Stimulated activated naive CD8-positive, alpha-beta T cell treated with anti-CD3 and anti-CD28 coated beads, Interleukin-15, amount 100 ng/mL, for 72 hours (primary cell): ENCODE measurements at places on chromosomes 4 and X.
A peak's percentile ranks its signal among the peaks of the same experiment; 100 is the strongest.

DNA sequence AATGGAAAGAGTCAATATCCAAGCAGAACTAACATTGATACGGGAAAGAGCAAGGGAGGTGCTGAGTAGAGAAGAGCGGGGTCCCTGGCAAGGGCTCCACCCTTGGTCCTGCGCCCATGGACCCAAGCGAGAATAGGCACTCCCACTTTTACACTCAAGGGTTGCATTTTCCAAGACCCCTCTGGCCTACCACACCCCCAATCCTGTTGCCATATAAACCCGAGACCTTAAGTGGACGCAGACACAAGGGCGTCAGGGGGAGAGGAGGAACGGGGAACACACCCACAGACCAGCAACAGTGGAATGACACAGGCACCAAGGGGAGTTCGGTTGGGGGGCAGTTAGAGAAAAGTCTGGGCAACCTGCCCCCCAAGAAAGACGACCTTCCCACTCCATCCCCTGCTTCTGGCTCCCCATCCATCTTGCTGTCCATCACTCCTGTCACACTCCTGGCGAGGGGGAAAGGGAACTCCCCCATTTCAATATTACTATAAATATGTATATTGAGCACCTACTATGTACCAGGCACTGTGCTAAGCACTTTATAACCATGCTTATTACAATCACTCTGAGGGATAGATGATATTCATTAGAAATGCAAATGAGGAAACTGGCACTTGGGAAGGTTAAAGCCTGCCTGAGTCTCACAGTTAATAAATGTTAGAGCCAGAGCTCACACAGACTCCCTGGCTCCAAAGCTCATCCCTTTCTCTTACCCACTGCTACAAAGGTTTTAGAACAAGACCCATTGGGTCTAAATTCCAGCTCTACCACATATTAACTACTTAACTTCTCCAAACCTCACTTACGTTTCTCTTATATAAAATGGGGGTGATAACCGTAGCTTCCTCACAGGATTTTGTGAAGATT lies 51.7 kb downstream of the SCD5 start:
- no peak for DNase-seq

DNA sequence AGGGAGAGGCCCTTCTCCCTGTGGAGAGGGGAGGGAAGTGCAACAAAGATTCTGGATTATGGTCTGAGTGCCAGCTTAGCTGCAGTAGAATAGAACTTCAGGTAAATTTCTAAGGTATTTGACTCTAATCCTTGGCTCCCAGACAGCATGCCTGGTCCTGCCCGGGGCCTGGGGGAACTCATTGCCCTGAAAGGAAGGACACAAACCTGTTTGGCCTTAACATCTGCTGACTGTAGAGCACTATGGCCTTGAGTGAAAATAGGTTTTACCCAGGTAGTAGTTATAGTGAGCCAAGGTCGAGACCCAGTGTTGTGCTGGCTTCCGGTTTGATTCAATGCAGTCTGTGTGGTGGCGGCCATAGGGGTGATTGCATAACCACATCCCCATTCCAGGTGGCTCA lies 64.4 kb downstream of the RPS6KA6 start:
- no peak for DNase-seq

DNA sequence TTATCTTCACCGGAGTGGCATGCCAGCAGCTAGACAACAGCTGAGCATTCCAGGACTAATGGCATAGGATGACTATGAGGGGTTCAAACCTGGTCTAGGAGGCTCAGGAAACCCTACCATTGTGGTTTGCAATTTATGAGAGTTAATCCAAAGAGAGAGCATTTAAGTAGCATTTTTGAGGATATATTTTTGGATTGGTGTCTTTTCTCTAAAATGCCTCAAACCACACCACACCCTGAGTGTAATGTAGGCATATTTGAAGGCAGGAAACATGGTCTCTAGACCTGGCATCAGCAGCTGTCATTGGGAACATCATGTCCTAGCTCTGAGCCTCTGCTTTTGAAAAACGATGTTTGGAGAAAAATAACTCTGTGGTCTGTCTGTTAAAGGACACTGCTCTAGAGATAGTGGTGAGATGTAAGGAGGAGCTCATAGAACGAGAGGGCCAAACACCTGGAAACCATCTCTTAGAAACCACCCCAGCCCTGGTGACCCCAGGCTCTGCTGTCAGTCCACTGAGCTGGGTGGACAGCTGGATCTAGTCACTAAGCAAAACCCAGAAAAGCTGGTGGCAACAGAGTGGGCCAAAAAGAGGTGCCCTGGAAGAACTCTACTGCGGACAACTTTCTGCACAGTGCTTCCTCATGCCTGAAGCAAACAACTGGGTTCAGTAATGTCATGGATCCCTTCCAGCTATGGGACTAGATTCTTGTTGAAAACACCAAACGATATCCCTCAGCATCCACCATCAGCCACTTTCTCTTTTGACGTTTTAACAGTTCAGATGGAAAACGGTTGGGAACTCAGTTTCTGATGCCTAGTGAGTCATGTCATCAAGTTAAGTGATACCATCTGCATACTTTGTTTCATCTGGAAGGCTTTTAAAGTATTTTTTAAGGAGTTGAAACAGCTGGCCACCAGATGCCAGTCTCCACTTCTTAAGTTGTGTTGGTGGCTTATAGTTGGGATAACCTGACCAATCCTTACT lies 100.2 kb upstream of the C1QTNF7 start:
- DNase-seq = no peak

- DNase-seq = no peak
Measured at GRCh38 chr4:174708381-174708780, 120.7 kb downstream of the GLRA3 start.

DNA sequence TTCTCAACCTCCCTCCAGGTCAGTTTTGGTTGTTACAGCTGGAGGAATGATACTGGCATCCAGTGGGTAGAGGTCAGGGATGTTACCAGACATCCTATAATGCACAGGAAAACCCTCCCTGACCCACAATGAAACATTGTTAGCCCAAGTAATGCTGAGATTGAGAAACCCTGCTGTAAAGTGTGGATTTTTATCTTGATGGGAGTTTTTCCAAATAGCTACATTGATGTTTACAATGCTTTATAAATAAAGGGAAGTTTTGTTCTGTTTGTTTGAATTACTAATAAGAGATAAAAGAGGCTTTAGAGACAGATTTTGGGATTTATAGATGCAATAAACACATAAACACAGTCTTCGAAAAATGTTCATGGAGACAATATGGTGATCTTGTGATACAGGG lies 194.0 kb upstream of the NUDT6 start:
- DNase-seq = no peak

- no peak for DNase-seq
Measured at GRCh38 chrX:121641560-121641959, 594.1 kb downstream of the GLUD2 start.

DNA sequence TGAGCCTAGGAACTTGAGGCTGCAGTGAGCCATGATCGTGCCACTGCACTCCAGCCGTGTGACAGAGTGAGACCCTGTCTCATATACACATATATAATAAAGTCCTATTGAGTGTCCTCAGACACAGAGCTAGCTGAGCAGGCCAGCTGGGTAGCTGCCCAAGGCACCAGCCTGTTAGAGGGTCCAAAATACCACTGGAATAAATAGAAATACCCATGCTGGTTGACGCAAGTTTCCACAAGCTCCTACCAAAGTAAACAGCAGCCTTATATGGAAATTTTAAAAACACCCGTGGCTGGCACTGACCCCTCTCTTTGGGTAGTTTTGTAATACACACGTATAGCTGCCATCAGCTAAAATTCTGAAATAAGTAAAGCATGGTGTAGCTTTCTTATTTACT lies 348.6 kb downstream of the BCOR start:
- DNase-seq = no peak

GRCh38 chrX:123475068-123475724 lies 257.7 kb downstream of the THOC2 start:
- DNase-seq = no peak

DNA sequence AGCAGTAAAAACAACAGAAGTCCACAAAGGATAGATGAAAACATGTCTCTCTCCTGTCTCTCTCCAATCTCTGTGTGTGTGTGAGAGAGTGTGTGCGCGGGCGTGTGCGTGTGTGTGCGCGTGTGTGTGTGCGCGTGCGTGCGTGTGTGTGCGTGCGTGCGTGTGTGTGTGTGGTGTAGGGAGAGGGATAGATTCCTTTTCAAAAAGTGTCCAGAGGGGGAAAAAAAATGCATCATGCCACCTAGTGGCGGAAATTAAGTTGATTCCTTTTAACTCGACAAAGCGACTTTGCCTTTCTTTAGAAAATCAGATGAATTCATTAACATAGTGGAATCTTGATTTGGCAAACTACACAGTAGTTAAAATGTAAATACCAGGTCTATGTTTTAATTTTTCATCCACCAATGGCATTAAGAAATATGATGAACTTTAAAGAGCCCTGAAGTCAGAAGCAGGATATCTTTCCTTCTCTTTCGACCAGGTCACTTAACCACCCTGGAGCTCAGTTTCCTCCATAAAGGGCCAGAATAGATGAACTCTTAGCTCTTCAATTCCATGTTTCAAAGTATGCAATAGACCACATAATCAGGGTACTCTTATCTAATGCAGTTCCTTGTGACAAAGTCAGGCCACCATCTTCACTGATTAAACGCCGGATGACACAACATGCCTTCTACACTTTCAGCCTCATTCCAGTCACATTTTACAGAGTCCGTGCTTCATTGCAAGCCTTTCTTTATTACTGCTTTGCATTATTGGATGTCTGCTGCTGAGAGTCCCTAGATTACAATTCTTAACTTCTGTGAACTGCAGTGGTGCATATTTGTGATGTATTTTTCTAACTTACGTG lies 162.8 kb downstream of the FBXO8 start:
- peak; percentile 4 for DNase-seq

- DNase-seq = no peak
Measured at GRCh38 chr4:167779280-167779679, 313.1 kb upstream of the ANXA10 start.

- no peak for DNase-seq
Measured at GRCh38 chr4:99090481-99091215, 2.1 kb upstream of the ADH5 start.

DNA sequence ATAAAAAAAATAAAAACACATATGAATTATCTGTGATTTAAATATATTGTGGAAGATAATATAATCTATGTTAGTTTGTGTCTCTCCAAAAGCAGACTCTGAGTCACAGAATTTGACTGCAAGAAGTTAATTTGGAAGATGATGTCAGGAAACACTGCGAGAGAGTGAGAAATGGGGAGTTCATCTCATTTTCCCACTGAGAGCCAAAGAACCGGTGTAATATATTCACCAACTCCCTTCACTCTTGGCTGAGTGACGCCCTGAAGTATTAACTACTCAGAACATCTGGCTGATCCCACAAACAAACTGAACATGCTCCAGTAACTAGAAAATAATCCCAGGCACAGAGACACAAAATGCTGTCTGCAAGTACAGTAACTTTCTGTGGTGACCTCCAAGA lies 345.8 kb upstream of the SPANXN1 start:
- DNase-seq = no peak

DNA sequence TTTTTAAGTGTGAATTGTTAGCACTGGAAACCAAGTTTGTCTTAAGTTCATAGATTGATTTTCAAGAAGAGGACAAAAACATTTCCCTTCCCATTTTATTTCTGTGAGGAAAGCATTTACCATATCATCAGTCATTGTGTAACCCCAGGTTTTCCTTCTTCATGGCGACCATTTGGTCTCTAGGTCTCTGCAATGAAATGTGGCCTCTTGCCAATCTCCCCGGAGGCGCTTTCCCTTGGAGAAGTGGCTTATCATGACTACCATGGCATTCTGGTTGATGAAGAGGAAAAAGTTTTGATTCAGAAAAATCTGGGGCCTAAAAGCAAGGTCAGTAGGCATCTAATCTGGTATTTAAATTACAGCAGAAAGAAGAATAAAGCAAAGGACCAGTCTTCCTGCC lies 54.4 kb downstream of the ADD1 start:
- DNase-seq = no peak

GRCh38 chrX:17876135-17876534 lies 15.0 kb upstream of the RAI2 start:
- DNase-seq = no peak

DNA sequence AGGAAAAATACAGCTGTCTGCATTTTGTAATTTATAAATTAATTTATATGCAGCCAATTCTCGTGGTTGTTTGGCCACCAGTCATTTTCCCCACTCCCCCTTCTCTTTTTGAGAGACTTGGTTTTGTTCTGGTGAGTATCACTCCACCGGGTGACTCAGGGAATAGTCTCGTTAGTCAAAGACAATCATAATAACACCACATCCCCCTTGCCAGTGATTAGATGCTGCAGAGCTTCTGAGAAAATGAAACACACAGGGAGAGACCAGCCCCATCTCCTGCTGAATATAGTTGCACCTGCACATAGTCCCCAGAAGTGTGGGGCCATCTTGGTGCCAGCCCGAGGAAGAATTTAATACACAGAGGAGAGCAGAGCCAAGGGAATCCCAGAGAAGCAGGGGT lies 8.0 kb upstream of the FNIP2 start:
- DNase-seq = no peak

- DNase-seq = no peak
Measured at GRCh38 chr4:45944000-45944399, 179.9 kb downstream of the GABRG1 start.

DNA sequence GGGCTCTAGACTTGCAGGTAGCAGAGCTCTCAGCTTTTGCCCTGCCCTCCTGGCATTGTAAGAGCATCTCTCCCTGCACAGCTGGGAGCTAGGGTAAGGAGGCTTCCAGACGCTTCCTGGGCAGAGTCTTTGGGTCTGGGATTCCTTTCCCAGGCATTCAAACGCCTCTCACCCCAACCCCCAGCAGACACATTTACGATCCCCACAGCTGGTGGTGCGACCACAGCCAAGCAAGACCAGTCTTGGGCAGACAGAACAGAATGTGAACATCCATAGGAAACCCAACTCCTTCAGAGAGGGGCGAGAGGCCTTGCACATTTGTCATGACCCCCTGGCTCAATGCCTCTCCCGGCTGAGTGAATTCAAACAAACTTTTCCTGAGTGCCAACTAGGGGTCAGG lies 38.1 kb upstream of the CD99L2 start:
- DNase-seq = no peak

DNA sequence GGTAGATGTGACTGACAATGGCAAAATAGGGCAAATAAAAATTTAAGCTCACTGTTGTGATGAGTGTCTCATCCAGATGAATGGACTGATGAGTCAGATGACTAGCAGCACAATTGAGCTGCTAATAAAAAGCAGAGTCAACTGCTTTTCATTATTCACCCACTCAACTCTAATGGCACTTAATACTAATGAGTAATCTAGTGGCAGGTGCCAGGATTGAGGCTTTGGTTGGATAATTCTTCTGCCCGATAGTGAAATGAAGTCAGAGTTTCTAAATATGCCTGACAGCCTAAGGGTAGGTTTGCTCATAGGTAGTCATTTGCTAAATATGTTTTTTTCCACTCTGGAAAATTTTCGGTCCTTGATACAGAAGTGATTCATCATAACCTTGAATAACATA lies 10.4 kb downstream of the OGT start:
- no peak for DNase-seq

GRCh38 chr4:36236159-36236558 lies 8.2 kb downstream of the ARAP2 start:
- no peak for DNase-seq

- DNase-seq = no peak
Measured at GRCh38 chr4:174277433-174277832, 6.0 kb downstream of the FBXO8 start.

- no peak for DNase-seq
Measured at GRCh38 chr4:156971165-156971675, 379 bp downstream of the PDGFC start.
